ENCODE measurements at places on chromosomes 16 and 17. TPM values are rescaled to one million over a fixed set of nuclear protein-coding genes. Genes with fewer than 3 reads are reported as not detected.

- no peak for DNase-seq
Measured at GRCh38 chr16:12801511-12802042, 2.1 kb downstream of the CPPED1 start.

GRCh38 chr17:76368545-76368944 lies 14.8 kb upstream of the PRPSAP1 start:
- DNase-seq, result no peak

GRCh38 chr17:49108318-49108717 lies 24.3 kb upstream of the B4GALNT2 start:
- peak; percentile 62 for DNase-seq

DNA sequence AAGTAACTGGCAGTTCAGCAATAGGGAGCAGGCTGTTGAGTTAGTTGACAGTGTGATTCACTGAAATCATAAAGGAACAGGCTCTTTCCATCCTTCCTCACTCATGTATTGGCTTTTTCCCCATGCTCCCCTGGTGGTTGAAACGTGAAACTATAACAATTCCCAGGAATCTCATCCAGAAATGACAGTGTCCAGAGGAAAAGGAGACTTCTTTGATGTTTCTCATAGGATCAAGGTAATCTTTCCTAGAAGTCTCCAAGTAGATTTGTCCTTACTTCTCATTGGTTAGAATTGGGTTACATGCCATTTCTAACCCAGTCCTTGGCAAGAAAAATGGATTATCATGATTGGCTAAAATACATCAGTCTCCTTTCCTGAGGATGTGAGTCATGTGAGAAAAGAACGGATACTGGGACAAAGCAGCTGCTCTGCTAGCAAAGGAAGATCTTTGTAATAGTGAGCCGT lies 14.4 kb downstream of the TTC19 start:
- DNase-seq, result peak; percentile 48

GRCh38 chr17:73984941-73985340 lies 218.5 kb upstream of the RPL38 start:
- DNase-seq, result no peak

DNA sequence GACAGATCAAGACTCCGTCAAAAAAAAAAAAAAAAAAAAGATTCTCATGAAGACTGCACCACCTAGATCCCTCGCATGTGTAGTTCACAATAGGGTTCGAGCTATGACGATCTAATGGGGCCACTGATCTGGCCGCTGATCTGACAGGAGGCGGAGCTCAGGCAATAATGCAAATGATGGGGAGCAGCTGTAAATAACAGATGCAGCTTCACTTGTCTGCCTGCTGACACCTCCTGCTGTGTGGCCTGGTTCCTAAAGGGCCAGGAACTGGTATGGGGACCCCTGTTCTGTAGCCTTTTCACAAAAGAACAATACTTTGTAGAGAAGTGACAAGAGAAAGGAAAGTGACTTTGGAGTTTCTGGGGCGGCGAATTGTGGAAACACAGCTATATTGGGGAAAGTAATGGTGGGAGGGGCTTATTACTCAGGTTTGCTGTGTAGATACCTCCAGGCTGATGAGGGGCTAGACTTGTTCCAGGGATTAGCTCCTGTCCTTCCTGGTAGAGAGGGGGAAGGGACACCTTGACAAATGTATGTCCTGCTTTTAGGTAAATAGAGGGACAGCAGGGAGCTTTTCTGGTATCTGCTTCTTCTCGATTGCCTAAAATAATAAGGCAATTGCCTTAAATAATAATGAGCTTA lies 57.1 kb downstream of the HAPSTR1 start:
- no peak for DNase-seq

GRCh38 chr16:79997257-79997656 lies 396.7 kb upstream of the MAF start:
- no peak for DNase-seq

DNA sequence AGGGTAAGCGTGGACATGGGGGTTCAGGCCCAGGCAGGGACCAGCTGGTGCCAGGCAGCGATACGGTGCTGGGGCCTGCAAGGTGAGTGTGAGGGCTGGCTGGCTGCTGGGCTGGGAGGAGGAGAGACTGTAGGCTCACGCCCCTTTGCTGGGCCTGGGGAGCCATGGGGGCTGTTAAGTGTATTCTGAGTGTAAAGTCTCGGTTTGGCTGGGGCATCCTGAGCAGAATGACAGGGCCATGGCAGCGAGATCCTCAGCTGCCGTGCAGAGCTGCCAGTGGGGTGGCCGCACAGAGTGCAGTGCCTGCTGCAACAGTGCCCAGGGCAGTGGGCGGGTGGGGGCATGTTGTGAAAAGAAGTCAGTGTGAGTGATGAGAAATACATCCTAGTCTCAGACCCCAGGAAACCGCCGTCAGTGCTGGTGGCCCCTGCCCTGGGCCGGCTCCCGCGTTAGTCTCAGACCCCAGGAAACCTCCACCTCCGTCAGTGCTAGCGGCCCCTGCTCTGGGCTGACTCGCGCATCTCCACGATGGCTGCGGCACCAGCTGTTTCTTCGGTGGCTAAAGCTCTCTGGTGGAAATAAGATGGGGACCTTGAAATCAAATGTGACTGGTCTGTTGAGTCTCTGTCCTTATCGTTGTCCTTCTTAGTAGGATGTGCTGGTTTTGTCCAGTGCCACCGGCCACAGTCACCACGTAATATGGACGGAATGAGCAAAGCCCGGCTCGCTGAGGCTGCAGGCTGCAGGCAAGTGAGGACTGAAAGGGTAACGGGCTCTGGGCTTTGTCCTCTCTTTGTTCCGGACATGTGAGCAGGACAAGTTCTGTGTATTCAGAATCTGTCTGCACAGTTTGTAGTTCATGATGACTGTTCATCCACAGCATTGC lies 22.9 kb downstream of the ACSF3 start:
- no peak for DNase-seq

GRCh38 chr16:48236286-48236685 lies 7.8 kb upstream of the LONP2 start:
- DNase-seq, result no peak

DNA sequence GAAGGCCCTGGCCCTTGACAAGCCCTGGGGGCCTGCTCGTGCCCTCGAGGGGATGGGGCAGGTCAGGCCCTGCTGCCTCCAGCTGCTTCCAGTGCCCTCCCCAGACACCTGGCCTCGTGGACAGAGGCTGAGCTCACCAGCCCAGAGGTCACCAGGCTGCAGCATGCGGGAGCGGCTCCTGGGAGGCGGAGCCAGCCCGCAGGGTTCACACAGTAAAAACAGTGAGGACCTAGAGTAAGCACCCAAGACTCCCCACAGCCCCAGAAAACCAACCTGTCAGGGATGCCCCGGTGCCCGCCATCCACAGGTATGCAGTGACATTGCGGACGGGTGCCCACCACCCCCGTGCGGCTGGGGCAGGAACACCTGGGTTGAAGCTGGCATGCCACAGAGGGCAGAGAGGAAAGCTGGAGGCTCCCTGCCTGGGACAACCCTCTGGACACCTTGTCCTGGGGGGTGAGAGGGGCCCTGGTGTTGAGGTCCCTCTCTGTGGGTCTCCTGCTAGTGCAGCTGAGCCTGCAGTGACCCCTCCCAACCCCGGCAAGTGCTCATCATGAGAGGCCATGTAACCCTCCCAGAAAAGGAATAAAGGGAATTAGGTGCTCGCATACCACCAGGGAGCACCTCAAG lies 62.1 kb downstream of the LMF1 start:
- no peak for DNase-seq

DNA sequence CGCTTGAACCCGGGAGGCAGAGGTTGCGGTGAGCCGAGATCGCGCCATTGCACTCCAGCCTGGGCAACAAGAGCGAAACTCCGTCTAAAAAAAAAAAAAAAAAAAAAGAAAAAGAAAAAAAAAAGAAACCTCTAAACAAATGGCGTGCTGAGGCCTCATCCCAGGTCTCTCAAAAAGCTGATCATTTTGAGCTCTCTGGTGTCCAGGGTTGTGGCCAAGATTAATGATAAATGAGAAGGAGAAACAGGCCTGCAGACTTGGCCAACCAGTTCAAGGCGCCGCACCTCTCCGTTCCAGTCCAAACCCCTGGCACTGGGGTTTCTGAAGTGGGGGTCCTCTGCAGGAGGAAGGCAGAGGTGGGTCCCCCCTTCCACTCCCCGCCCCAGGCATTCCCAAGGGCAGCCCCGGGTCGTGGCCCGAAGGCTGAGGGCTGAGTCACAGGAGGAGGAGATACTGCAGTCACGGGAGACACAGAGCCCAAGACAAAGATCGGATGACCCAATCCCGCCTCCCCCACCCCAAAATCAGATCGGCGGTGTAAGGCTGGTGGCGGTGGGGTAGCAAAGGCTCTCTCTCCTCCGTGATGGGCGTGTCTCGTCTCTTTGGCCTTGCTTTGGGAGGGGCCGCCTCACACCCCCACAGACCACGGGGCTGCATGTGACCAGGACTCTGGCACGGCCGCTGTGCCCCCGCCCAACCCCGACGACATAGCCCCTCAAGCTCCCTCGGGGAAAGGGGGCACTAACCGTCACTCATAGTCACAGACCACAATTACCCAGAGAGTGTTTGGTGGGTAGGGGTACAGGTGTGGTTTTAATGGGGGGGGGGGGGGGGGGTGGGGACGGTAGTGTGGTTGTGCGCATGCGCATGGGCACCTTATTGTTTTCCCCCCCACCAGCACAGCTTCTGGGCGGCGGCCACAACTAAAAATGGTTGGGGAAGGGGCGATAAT lies 1.1 kb downstream of the VAT1 start:
- peak; percentile 89 for DNase-seq

DNA sequence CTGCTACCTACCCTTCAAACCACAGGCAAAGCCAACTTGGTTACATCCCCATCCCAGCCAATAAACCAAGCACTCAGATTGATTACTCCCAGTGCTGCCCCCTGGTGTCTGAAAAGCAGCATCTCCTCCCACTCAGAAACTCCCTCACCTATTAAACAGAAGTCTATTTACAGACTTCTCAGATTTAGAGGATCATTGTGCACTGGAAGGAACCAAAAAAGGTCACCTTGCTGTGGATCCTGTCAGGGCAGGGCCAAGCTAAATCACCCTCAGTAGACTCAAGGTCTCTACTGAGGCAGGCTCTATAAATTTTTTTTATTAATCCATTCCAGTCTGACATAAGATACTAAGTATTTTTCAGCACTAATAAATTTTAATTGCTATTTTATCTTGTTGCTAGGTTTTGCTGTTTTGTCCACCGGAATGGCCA lies 17.6 kb downstream of the HIGD1B start:
- peak; percentile 82 for DNase-seq

- DNase-seq, result no peak
Measured at GRCh38 chr17:68054296-68054900, 18.9 kb downstream of the KPNA2 start.

DNA sequence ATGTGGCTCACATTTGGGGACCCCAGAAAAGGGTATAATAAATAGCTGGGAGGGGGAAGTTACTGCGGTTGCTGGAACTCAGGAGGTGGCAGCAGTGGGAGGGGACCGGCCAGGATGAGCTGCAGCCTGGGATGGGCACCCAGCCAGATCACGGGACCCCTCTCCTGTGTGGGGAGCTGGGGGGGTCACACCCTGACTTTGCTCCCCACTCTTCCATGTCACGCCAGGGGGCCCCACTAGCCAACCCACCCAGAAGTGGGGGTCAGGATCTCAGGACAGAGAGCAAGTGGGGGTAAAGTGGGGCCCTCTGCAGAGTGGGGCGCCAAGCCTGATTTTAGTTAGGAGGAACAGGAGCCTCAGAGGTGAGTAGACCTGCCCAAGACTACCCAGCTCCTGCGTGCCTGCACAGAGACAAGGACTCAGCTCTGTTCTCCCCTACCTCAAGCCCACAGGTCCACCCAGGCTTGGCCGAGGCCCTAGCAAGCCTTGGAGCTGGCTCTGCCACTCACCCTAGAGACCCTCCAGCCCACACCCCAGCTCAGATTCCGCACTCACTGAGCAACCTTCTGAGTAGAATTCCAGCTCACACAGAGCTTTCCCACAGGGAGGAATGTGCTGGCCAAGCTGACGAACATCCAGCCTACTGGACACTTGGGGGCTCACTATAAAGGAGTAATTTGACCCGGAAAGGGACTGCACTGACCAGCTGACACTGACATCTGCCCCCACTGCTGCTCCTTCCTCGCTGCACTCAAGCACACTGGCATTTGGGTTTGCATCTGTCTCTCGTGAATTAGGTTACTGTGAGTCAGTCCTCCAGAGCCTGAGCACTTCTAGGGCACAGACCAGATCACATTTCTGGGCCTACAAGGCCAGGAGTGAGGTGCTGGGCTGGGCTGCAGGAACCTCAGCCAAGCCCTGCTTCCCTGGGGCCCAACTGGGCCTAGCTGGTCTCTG lies 310.1 kb downstream of the C16orf95 start:
- no peak for DNase-seq

- no peak for DNase-seq
Measured at GRCh38 chr16:77439106-77439505, 4.3 kb upstream of the ADAMTS18 start.

Gene KRTAP4-9
- polyA plus RNA-seq, result not detected

Gene DHODH
- 9.7 TPM for polyA plus RNA-seq

Gene ITGAL
- polyA plus RNA-seq, result 0.08 TPM

Gene CMTM2
- polyA plus RNA-seq, result 0.09 TPM

Gene GRAPL
- 0.36 TPM for polyA plus RNA-seq

Measured in A549 (cell line).